ENCODE measurements at places on chromosomes 3 and 15.
A peak's percentile ranks its signal among the peaks of the same experiment; 100 is the strongest.

- ATAC-seq = peak; percentile 55
Observed at GRCh38 chr15:45179221-45179985, 8.4 kb downstream of the SHF start.

- ATAC-seq = peak; percentile 49
Observed at GRCh38 chr3:56389183-56389830, 79.0 kb downstream of the ERC2 start.

- no peak for ATAC-seq
Observed at GRCh38 chr15:65303687-65304380, 643 bp upstream of the RNU5B-1 start.

DNA sequence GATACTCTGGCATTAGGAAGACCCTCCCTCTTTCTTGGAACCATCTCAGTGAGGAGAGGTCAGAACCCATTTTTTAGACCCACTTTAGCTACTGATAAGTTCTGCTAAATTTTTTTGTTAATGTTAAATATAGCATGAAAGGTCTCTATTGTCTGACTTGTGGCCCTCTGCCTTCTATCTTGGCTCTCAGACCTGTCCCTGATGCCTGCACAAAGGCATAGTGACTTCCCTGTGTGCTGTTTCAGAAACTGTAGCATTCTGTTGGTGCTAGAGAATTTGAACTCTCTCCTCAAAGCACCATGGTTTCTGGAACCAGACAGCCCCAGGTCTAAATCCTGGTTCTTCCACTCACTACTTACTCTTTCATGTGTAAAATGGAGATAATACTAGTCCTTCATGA, 15.4 kb downstream of the MAPKBP1 start:
- no peak for ATAC-seq

DNA sequence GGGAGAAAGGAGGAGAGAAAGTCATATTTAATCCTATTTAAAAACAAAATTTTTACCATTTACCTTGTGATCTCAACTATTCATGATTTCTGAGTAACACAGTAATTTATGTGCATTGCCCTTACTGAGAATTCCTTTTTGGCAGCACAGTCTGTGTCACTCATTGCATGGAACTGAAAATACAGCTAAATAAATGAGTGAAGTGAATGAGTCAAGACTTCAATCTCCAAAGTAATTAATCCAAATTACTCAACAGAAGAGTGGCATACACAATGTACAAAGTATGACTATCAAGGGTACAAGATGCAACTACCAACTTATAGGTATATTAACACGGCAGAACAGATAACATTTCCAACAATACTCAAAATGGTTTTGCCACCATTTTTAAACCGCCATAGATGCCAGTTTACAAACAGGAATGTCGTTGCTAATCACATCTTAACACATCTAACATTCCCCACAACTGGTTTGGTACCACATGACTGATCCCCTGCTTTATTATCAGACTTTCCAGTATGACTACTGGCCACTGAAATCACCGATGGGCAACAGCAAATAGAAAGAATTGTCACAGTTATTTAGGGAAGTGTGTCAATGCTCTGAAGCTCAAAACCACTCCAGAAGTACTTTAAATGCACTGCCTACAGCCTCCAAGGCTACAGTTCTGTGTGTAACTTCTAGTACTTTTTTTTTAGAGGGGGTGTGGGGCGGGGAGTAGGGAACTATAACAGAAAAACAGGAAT, 410.4 kb downstream of the SHQ1 start:
- peak; percentile 87 for ATAC-seq

Data from activated CD4-positive, CD25-positive, alpha-beta regulatory T cell treated with anti-CD3 and anti-CD28 coated beads, Interleukin-2, amount 50 U/mL, for 24 hours (primary cell).